ENCODE measurements at places on chromosomes 6 and 20.

GRCh38 chr20:38434301-38434741 is 807 bp downstream of the SNHG17 start:
- DNase-seq, result no peak

GRCh38 chr6:30490026-30490876 is 942 bp downstream of the HLA-E start:
- DNase-seq, result no peak

DNA sequence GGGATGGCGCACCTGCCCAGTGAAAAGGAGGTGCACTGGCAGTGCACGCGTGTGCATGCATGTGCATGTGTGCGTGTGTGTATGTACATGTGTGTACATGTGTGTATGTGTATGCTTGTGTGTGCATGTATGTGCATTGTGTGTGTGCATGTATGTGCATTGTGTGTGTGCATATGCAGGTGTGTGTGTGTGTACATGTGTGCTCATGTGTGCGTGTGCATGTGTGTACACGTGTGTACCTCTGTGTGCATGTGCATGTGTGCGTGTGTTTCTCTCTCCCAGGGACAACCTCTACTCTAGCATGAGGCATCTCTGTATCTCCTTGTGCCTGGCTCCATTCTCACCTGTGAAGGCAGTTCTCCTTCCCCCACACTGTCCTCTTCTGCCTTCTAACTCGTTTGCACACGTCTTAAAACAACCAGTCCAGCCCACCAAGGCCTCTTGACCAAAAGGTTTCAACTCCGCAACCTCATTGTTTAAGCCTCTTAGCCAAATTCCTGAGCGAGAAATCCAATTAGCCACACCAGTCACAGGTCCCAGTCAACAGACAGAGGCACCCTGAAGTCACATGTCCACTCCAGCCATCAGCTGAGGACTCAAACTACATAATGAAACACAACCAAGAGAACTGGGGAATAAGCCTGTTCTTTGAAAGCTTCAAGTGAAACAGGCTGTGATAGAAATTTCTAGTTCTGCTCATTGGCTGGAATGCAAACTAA is 103.5 kb upstream of the PTPRT start:
- DNase-seq, result no peak

GRCh38 chr6:154514481-154514880 is 4.0 kb upstream of the CNKSR3 start:
- DNase-seq, result no peak

GRCh38 chr20:16514140-16514539 is 59.1 kb downstream of the KIF16B start:
- DNase-seq, result no peak

DNA sequence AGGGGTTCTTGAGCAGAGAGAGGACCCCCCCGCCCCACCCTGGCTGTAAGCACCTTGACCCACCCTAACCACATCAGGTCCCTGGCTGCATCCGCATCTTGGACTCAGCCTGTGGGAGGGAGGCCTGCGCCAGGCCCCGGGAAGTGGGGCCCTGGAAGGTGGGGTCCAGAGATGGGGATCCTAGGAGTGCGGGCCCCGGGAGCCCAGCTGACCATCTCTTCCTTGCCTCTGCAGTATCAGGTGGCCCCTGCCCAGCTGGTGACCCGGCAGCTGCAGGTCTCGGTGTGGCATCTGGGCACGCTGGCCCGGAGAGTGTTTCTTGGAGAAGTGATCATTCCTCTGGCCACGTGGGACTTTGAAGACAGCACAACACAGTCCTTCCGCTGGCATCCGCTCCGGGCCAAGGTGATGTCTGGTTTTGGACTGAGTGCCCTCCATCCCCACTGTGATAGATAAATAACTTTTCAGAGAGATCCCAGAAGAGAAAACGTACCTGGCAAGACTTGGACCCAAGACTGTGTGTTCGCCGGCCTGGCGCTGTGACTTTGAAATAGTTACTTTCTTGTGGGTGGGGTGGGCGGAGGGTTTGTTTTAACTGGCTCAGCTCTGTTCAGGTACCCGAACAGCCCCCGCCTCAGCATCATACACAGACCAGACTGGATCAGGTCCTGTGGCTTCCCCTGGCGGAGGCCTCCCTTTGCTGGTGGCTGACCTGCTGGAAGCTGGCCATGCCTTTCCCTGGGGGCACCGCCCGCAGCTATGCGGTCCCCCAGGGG is 62.0 kb downstream of the EZR start:
- DNase-seq, result no peak

DNA sequence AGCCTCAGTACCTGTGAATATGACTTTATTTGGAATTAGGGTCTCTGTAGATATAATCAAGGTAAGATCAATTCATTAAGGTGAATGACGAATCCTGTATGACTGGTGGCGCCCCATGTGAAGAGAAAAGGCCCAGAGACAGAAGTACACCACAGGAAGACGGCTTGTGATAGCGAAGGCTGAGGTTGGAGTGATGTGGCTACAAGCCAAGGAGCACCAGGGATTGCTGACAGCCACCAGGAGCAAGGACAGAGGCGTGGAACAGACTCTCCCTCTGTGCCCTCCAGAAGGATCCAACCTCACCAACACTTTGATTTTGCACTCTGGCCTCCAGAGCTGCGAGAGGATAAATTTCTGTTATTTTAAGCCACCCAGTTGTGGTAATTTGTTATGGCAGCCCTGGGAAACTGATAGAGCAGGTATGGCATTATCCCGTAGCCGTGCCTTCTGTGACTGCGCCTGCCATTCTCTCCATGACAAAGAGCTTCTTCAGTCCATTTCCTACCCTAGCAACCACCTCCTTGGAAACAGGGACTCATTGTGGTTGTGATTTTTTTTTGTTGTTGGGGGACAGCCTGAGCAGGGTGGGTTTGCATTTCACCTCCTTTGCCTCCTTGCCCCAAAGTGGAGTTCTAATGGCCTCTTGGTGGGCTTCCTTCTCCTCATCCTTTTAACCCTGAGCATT is 29.6 kb downstream of the PTK7 start:
- no peak for DNase-seq

- DNase-seq, result no peak
Measured at GRCh38 chr20:58481481-58482021, 33.6 kb downstream of the APCDD1L start.

DNA sequence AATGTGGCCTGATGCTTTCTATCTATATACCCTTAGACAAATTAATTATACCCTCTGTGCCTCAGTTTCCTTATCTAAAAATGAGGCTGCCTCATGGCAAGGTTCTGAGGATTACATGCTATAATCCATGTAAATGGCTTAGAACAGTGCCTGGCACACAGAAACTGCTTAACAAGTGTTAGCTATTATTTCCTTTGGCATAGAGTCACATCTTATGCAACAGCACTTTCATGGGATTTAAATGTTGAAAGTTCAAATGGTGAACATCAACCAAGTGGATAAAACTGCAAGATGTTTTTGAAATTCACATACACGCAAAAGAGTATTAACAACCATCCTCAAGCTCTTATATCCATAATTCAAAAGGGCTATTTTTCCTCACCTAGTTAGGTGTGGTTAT is 202.8 kb upstream of the JAG1 start:
- DNase-seq, result no peak

- DNase-seq, result no peak
Measured at GRCh38 chr6:166774770-166775169, 147.7 kb upstream of the RPS6KA2 start.

GRCh38 chr20:8667306-8667705 is 401.6 kb upstream of the PLCB4 start:
- no peak for DNase-seq

- no peak for DNase-seq
Measured at GRCh38 chr6:56387621-56388414, 140.4 kb upstream of the COL21A1 start.

GRCh38 chr6:159142531-159142930 is 26.7 kb upstream of the FNDC1 start:
- no peak for DNase-seq

DNA sequence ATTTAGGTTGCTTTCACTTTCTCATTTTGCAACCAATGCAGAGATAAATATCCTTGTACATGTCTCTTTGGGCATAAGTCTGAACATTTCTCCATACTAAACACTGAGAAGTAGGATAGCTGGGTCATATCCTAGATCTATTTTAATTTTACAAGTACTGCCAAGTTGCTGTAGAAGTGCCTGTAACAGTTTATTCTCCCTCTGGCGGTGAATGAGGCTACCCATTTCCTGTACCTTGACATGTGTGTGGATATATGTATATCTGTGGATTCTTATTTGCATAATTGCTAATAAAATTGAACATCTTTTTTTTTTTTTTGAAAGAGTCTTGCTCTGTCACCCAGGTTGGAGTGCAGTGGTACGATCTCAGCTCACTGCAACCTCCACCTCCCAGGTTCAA is 48.0 kb upstream of the PNRC1 start:
- no peak for DNase-seq
